ENCODE measurements at places on chromosomes 6 and 20. TPM values are rescaled to one million over a fixed set of nuclear protein-coding genes. Genes with fewer than 3 reads are reported as not detected.

Gene CPNE5
- 0.47 TPM for total RNA-seq

Gene NPEPL1
- 44.8 TPM for total RNA-seq

Gene WFDC10B
- total RNA-seq = not detected

Gene TRIM15
- not detected for total RNA-seq

Gene PCSK2
- not detected for total RNA-seq
